ENCODE measurements at places on chromosomes 5 and 9.

- no peak for DNase-seq
Observed at GRCh38 chr5:61409568-61409967, 77.5 kb downstream of the ZSWIM6 start.

DNA sequence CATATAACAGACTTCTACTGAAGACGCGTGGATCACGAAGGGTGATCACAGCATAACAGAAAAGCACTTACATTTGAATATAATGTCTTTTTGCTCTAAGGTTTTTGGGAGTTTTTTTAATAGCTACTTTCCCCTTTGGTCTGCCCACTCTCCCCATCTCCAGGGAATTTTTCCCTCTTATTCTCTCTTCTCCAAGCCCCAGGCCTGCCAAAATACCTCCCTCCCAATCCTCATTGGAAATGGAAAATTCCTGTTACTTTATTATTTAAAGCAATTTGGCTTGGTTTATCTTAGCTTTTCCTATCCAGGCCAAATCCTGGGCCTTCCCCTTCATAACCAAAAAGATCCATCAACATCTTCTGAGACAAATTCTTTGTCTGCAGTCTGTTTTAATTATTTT, 22.3 kb upstream of the SSBP2 start:
- no peak for DNase-seq

- DNase-seq = no peak
Observed at GRCh38 chr9:118990949-118991348, 378.3 kb downstream of the BRINP1 start.

GRCh38 chr5:111598996-111599395, 86.7 kb upstream of the STARD4 start:
- DNase-seq = no peak

DNA sequence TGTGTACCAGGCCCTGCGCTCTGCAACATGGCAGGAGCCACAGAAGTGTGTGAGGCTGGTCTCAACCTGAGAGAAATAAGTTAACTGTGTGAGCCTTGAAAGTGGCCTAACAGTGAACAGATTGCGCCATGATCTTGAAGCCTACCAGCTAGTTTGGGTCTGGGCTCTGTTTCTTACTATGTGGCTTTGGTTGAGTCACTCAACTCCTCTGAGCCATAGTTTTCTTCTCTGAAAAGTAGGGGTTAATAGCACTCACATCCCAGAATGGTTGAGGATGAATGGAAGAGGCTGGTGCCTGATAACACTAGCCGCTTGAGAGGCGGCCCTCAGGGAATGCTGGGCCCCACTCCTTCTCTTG, 121.5 kb downstream of the RGS3 start:
- DNase-seq = no peak

DNA sequence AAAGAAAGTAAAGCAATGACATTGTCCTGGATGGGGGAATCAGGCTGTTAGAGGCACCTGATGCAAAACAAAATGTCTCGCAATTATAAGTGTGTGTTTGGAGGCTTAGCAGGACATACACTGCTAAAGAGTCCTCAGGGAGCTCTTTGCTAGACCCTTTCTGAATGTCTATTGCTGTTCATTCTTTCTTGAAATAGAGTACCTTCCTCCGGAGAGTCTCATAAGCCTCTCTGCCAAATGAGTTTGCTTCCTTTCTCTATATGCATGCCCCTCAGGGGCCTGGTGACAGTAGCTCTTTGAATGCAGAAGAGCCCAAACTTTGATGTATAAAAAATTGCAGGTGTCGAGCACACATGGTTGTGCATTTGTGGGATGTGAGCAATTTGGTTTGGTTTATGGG, 26.4 kb upstream of the ADAMTSL1 start:
- DNase-seq = no peak

DNA sequence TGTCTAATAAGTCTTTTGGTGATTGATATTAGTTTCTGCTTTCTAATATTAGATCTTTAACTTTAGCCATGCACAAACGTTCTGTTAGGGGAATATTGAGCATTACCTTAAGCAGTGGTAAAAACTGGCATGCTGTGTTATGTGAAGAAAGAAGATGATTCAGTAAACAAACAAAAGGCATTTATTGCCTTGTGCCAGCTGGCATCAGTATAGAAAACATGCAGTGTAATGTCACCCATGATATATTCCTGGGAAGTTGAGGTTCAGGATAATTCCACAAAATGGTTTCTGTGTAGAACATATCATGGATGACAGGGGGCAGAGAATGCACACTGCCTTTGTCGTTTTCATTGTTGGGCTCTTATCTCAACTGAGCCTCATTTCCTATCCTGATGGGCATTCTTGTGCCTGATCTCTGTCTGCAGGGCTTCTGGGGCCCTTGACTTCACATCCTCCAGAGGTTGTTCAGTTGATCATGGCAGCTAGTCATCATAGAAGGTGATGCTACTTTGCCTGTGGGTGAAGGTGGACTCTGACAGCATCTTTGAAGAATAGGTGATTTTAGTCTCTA, 24.2 kb downstream of the LRRTM2 start:
- no peak for DNase-seq

DNA sequence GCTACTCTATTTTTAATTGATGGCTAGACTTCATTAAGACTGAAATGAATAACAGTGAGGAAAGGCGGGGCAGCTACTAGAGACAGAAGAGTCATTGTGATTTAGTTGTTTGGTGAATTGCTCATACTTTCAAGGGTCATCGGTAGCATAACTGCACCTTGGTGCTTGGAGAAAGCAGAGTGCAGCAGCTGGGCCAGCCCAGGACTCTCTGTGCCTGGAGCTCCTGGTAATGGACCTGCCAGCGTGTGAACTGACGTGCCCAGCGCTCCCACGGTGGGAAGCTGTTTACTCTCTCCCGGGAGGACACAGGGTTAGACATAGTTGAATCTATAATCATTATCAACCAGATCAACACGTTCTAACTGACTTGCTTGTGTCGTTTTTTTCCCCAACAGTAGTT, 42.9 kb downstream of the LURAP1L start:
- DNase-seq = peak; percentile 63

DNA sequence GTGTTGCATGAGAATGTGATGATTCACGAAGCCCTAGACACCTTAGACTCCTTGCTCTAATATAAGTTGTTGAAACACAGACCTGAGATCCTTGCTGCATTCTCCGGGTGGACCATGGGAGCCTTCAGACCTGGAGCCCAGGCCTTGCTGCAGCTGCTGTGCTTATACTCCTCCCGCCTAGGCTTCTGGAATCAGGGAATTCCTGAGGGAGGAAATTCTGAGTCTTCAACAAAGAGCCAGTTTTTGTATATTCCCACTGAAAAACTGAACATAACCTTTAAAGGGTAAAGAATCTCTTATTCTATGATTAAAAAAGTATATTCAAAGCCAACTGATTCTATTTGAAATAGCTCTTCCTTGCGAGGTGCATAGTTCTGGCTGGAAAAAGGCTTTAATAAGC, 245.1 kb upstream of the ELAVL2 start:
- DNase-seq = no peak

DNA sequence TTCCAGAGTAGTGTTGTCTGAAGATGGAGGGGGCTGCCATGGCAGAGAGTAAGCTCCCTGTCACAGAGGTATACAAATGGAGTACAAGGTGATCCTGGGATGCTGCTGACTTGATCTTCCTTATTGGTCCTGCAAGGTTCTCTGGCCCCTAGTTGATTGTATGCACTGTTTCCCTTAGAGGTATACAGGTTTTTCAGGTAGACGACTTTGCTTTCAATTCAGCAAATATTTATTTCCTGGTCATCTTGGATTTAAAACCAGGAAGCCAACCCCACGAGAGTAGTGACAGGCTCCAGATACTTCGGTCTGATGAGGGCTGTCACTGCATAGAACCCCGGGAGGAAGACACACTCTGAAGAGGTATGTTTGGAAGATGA, 16.5 kb upstream of the TRIM14 start:
- DNase-seq = no peak

GRCh38 chr5:76292620-76293322, 110.3 kb upstream of the IQGAP2 start:
- no peak for DNase-seq

- no peak for DNase-seq
Observed at GRCh38 chr9:132192728-132193127, 30.9 kb downstream of the NTNG2 start.

DNA sequence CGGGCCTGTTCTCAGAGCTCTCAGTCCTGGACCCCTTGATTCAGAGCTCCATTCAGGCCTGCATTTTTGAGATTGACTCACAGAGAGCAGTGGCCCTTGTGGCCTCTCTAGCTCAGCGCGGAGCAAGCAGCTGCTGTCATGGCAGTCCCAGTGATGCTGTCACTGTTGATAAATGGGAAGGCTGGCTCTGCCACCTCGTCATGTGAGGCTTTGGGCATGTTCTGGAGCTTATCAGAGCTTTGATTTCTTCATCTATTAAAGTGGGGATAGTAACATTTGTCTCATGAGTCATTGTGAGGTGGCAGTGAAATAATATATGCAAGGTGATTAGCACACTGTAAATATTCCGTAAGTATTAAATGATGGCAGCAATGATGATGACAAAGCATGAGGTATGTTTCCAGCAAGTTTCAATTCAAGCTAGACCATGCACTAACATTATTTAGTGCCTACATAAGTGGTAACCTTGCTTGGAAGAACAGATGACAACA, 126.4 kb upstream of the CXCL14 start:
- DNase-seq = peak; percentile 34
